Mucosa of descending colon (tissue), 3 donors: ENCODE measurements at places on chromosomes 1 and 21. TPM values are rescaled to one million over a fixed set of nuclear protein-coding genes. Genes with fewer than 3 reads are reported as not detected.

PCBP3 gene
- total RNA-seq = 7.6 TPM

- no peak for DNase-seq
Measured at GRCh38 chr1:57599236-57599994, 175.6 kb upstream of the DAB1 start.

DNA sequence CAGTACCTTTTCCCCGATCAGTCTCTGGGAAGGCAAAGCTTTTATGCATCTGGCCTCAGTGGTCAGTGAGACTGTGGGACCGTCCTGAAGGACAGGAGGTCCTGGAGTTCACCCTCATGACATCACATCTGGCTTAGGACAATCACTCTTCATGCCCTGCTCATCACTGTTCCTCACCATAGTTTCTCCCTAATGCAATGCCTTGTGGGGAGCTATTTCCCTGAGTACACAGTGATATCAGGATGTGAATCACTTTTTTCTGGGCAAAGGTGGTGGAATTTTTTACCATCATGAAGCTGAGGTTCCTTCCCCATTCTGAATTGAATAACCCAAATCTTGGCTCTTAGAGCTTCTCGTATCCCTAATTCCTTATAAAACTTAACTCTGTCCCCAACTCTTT is 34.8 kb upstream of the CFAP126 start:
- DNase-seq = no peak

KCNT2 gene
- 0.60 TPM for total RNA-seq

DNA sequence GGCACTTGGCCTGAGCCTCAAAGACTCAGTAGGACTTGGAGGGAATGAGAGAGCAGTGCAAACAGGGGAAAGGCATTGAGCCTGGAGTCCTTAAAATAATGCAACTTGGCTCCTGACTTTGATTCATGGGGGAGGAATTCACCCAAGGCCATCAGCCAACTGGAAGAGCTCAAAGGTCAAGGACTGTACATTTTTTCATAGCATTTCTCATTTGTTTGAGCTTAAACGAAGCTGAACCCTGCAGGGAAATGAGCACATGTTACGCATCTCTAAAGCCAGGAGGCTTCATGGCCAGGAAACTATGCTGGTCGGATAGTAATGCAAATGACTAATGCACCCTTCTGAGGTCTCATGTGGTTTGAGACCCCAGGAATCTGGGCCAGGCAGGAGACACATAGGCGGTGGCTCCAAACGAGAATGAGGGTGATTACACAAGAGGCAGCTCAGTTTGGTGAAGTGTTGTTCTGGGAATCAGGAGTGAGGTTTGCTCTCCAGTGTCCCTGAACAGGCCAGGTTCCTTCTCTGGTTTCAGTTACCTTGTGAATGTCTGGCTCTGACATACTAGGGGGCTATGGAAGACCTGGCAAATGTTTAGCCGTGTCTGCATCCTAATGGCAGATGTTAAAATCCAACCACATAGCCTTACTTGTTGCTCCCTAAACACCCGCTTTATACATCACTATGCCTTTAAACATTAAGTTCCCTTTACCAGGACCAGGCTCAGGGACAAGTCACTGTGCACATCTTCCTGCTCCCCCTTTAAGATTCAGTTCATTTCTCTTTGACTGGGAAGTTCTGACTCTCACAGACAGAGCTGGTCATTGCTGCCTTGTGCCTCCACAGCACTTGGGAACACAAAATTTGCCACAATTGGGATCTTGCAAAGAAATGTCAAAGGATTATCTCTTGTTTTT is 503.9 kb upstream of the USP24 start:
- peak; percentile 34 for DNase-seq

- DNase-seq = no peak
Measured at GRCh38 chr1:1149416-1149815, 24.3 kb upstream of the TTLL10 start.

DNA sequence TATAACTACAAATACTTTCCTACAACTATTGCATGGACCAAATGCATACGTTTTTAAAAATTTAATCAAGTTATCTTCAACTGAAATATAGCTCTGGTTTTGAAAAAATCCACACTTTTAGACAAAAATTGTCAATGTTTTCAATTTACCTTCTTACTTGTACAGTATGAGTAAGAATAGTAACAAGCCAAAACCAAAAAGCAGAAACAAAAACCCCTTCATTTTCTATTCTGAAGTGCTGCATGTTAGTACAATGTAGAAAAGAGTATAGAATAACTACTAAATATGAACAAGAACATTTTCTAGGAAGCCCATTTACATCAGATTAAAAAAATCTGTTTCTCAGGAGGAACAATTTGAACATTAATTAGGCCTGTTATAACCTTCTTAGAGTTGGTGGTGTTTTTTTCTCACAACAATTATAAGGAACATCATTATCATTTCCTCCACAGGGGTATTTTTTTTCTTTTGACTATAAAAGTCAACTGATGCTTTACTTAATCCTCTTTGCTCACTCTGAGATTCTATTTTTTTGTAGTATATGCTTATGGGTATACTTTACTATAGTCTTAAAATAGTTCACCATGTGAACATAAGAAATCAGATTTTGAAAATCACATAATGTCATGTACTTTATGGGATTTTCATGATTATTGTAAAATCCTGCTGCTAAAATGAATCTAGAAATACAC is 475.4 kb downstream of the PTBP2 start:
- no peak for DNase-seq
